ENCODE measurements at places on chromosomes 1 and 21. TPM values are rescaled to one million over a fixed set of nuclear protein-coding genes. Genes with fewer than 3 reads are reported as not detected.

- H3K4me1 ChIP-seq: peaks cover 8% of the 10 kb centered on the region
- H3K27me3 ChIP-seq: peaks cover 15% of the 10 kb centered on the region
- no peaks in the 10 kb centered on the region for H3K36me3 ChIP-seq
- no peak overlapping the region for H3K27ac ChIP-seq
- H3K4me3 ChIP-seq: no peak overlapping the region
- DNase-seq: no peak
Observed at GRCh38 chr1:111990026-111990877, 784 bp upstream of the KCND3 start.

DNA sequence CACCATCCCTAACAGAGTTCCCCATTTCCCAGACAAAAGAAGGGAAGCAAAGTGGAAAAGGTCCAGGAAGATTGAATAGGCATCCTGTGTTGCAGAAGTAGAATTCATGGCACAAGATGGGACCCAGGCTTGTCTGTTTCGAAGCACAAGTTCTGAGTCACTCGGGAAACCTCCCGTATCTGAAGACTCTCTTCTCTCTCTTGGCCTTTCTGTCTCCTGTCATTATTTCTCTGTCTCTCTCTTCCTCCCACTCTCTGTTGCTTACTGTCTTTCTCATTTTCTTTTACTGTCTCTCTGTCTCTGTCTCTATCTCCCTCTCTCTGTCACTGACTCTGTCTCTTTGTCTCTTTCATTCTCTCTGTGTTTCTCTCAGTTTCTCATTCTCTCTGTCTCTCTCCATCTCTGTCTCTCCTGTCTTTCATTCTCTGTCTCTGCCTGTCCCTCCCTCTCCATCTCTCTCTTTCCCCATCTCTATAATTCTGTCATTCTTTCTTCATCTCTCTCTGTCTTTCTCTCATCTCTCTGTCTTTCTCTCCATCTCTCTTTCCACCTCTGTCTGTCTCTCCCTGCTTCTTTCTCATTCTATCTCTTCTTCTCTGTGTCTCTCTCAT, 23.7 kb downstream of the RNF187 start:
- no peak overlapping the region for H3K27ac ChIP-seq
- peaks cover 2% of the 10 kb centered on the region for H3K27me3 ChIP-seq
- peaks cover 7% of the 10 kb centered on the region for H3K4me1 ChIP-seq
- no peak for DNase-seq
- no peak overlapping the region for H3K4me3 ChIP-seq

- no peak overlapping the region for H3K4me3 ChIP-seq
- H3K27me3 ChIP-seq: no peaks in the 10 kb centered on the region
- H3K27ac ChIP-seq: no peak overlapping the region
Observed at GRCh38 chr1:114219172-114219868, 65.7 kb upstream of the SYT6 start.

DNA sequence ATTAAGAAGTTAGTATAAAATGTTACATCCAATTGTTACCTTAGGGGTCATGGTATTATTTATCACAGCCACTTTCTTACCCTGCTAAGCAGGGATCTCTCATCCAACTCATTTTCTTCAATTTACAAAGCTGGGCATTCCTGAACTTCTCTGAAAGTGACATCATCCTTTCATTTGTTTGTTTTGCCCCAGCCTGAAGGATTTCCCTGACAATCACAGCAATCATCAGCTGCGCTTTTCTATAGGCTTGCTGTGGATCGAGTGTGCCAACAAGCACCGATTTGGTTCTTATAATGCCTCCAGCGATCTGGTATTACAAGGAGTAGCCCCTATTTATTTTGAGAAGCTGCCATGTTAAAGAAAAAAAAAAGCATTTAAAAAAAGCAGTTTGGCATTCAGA, 240.2 kb downstream of the USH2A start:
- no peak overlapping the region for H3K27ac ChIP-seq
- H3K27me3 ChIP-seq: no peaks in the 10 kb centered on the region
- H3K4me3 ChIP-seq: no peak overlapping the region
- DNase-seq: no peak

GRCh38 chr1:225467193-225468020, 39.6 kb upstream of the LBR start:
- H3K4me3 ChIP-seq: peak overlapping the region; percentile 55
- H3K36me3 ChIP-seq: no peaks in the 10 kb centered on the region
- H3K27ac ChIP-seq: peak overlapping the region; percentile 97
- peak; percentile 91 for DNase-seq
- peaks cover 59% of the 10 kb centered on the region for H3K4me1 ChIP-seq

- H3K27me3 ChIP-seq: no peaks in the 10 kb centered on the region
- peak; percentile 11 for DNase-seq
- no peak overlapping the region for H3K4me3 ChIP-seq
- H3K36me3 ChIP-seq: no peaks in the 10 kb centered on the region
- no peak overlapping the region for H3K27ac ChIP-seq
Observed at GRCh38 chr21:44537930-44538911, 1.8 kb downstream of the KRTAP10-1 start.

GRCh38 chr1:29232387-29232786, 1.7 kb upstream of the MECR start:
- no peak for DNase-seq
- no peak overlapping the region for H3K4me3 ChIP-seq
- H3K36me3 ChIP-seq: no peaks in the 10 kb centered on the region
- peaks cover 24% of the 10 kb centered on the region for H3K4me1 ChIP-seq

DNA sequence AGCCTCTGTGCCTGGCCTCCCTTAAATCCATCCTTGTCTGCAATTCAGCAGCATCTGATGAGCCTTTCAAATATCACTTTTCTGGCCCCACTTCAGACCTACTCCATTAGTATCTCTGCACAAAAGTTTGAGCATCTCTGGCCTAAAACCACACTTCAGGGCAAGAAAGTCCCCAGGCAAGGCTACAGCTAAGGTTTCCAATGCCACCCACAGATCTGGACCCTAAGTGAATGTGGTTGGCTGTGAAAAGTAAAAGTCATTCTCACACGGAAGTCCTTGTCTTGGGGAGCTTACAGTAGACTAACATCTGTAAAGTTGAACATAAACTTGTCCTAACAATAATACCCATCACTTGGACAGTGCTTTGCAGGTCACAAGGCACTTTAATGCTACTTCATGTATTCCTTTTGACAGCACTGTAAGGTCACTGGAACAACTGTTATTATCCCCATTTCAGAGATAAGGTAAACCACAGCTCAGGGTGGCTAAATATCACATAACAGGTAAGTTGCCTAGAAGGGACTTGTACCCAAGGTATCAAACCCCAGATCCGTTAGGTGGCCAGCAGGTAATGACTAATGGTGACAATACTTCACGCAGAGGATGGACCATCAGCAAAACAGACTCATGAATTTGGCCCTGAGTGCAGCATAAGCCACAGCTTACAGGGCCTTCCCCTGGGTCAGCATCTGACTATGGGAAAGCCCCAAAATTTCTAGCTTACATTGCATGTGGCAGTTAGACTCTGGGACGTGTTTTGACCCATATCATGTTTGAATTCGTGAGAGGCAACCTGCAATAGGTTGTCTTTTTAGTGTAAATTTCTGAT, 356.0 kb downstream of the HHAT start:
- no peaks in the 10 kb centered on the region for H3K4me1 ChIP-seq
- DNase-seq: no peak
- H3K4me3 ChIP-seq: no peak overlapping the region
- H3K36me3 ChIP-seq: no peaks in the 10 kb centered on the region

DNA sequence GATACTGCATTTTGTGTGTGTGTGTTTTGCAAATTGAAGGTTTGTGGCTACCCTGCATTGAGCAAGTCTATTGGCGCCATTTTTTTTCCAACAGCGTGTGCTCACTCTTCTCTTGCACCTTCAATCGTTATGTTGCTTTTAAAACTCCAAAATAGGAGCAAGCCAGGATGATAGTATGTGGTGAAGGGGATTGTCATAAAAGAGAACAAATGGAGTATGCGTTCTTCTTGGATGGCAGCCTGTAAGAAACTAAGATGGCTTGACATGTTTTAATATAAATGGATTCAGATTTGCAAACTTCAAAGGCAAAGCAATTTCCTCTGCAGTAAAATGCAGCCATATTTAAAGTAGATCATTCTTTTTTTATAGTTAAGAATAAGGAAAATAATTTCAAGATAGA, 43.2 kb upstream of the KCNK1 start:
- H3K27me3 ChIP-seq: no peaks in the 10 kb centered on the region
- H3K27ac ChIP-seq: no peak overlapping the region
- H3K4me1 ChIP-seq: no peaks in the 10 kb centered on the region
- no peak for DNase-seq
- no peaks in the 10 kb centered on the region for H3K36me3 ChIP-seq

Gene REG4
- not detected for total RNA-seq

DNA sequence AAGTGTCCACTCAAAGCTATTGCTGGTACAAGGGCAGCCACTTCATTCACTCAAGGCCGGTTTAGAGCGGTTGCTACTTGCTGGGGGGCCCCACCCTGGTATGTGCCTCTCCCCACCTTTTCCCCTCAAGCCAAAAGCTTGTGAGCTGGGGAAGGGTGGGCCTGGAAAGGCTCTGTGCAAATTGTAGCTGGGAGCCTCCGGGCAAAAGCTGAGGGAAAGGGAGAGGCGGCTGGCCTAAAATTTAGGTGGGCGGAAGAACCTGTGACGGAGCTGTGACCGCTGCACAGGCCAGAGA, 306 bp upstream of the SH3D21 start:
- no peaks in the 10 kb centered on the region for H3K27me3 ChIP-seq
- DNase-seq: no peak
- peaks cover 28% of the 10 kb centered on the region for H3K36me3 ChIP-seq
- no peak overlapping the region for H3K27ac ChIP-seq

- H3K4me1 ChIP-seq: peaks cover 73% of the 10 kb centered on the region
- no peak for DNase-seq
- H3K4me3 ChIP-seq: peak overlapping the region; percentile 24
- peak overlapping the region; percentile 46 for H3K27ac ChIP-seq
- no peaks in the 10 kb centered on the region for H3K27me3 ChIP-seq
Observed at GRCh38 chr1:156154317-156154749, 948 bp downstream of the SEMA4A start.

- no peak overlapping the region for H3K27ac ChIP-seq
- H3K4me3 ChIP-seq: no peak overlapping the region
- H3K4me1 ChIP-seq: no peaks in the 10 kb centered on the region
- H3K27me3 ChIP-seq: no peaks in the 10 kb centered on the region
- no peaks in the 10 kb centered on the region for H3K36me3 ChIP-seq
Observed at GRCh38 chr1:246000638-246001015, 506.5 kb downstream of the SMYD3 start.

DNA sequence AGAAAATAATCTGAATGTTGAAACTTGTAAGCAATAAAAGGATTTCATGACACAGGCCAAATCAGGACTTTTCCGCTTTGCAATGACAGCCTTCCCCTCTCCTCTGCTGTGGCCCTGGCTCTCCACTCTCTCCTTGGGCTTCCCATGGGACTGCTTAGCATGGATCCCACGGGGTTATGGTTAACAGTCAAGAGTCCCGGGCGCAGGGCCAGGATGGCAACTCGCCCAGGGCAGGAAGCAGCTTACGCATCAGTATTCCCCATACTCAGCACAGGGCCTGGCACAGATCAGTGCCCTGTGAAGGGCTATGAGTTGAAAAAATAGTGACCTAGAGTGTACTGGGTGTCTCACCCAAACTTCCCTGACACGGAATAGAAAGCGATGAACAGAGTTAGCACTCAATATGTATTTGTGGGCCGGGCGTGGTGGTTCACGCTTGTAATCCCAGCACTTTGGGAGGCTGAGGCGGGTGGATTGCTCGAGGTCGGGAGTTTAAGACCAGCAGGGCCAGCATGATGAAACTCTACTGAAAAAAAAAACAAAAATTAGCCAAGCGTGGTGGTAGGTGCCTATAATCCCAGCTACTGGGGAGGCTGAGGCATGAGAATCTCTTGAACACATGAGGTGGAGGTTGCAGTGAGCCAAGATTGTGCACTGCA, 29.1 kb upstream of the GRHL3 start:
- H3K4me1 ChIP-seq: no peaks in the 10 kb centered on the region
- no peak overlapping the region for H3K27ac ChIP-seq
- H3K36me3 ChIP-seq: no peaks in the 10 kb centered on the region
- DNase-seq: no peak
- no peak overlapping the region for H3K4me3 ChIP-seq

Gene LYSMD1
- 1.0 TPM for total RNA-seq

DNA sequence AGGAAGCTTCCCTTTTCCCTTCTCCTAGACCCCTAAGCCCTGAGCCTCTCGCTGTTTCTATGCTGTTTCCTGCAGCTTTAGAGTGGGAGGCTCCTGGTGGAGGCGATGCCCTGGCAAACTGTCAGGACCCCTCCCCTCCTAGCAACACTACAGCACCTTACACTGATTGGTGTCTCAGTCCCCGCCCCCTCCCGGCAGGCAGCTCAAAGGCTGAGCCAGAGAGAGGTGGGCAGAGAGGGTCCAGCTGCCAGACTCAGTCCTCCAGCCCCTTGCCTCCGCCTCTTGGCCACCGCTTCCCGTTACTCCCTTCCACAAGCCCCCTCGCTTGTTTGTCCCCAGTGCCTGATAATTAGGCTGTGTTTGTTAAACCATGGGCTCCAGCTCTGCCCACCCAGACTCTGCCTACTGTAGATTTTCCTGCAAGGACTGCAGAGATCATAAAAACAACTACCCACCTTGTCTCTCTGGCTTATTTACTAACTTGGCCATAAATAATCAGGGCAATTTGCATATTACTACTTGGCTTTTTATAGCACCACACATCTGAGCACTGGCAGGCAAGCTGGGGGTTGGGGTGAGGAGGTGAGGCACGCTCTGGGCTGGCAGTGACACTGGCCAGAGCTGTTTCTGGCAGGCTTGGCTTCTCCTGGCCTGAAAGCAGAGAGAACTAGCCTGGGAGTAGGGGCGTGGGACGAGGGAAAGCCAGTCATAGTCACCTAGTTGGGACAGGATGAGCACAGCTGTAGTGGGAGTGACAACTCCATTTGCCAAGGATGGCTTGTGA, 107.5 kb downstream of the CSMD2 start:
- H3K27me3 ChIP-seq: no peaks in the 10 kb centered on the region
- no peak overlapping the region for H3K27ac ChIP-seq
- no peak for DNase-seq
- no peaks in the 10 kb centered on the region for H3K36me3 ChIP-seq
- H3K4me1 ChIP-seq: no peaks in the 10 kb centered on the region

DNA sequence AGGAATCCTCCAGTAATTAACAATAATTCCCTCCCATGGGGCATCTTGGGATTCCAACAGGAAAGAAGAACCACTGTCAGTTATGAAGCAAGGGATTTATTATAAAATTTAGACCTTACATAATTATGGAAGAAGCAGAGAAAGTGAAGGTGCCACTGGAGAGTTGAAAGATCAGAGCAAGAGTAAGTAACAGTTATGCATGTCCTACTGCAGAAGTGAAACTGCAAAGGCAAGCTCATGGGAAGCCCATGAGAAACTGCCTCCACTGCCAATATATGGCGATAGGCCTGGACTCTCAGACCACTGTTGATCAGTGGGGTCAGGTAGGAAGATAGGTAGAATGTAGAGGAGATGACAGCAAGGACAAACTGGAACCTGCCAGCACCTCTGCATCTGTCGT, 123.6 kb upstream of the ZNF648 start:
- no peaks in the 10 kb centered on the region for H3K4me1 ChIP-seq
- H3K27ac ChIP-seq: no peak overlapping the region
- no peak for DNase-seq
- H3K4me3 ChIP-seq: no peak overlapping the region
- H3K27me3 ChIP-seq: no peaks in the 10 kb centered on the region

Gene ADARB1
- 20.7 TPM for total RNA-seq

Gene PROK1
- not detected for total RNA-seq
